Hepatocyte (in vitro differentiated cells): ENCODE measurements at places on chromosomes 7 and 10. TPM values are rescaled to one million over a fixed set of nuclear protein-coding genes. Genes with fewer than 3 reads are reported as not detected.

Gene PPP1R17
- not detected in 2 replicates for total RNA-seq

Gene ARPC1B
- total RNA-seq = 139 and 153 TPM in 2 replicates

Gene HSPA12A
- total RNA-seq = 7.9 and 9.9 TPM in 2 replicates

Gene SORCS1
- total RNA-seq = 3.7 and 4.6 TPM in 2 replicates

Gene ERVW-1
- 0.37 TPM in 1 of 2 replicates, not detected in the other for total RNA-seq

Gene C10orf53
- total RNA-seq = not detected in 2 replicates

Gene NUTM2B
- total RNA-seq = 0.20 and 1.1 TPM in 2 replicates

Gene CDK14
- 20.7 and 23.5 TPM in 2 replicates for total RNA-seq

Gene SLC16A9
- total RNA-seq = 3.8 and 4.7 TPM in 2 replicates

Gene PSTK
- 6.3 and 7.6 TPM in 2 replicates for total RNA-seq

Gene PVRIG
- total RNA-seq = not detected in 2 replicates
